OCI-LY7 (cell line): ENCODE measurements at places on chromosomes 11 and 22.
A peak's percentile ranks its signal among the peaks of the same experiment; 100 is the strongest.

GRCh38 chr11:95736809-95737208 is 52.8 kb downstream of the FAM76B start:
- DNase-seq = no peak

- no peak for DNase-seq
These were observed 59.7 kb upstream of the CYP2D6 start for GRCh38 chr22:42190274-42190673.

DNA sequence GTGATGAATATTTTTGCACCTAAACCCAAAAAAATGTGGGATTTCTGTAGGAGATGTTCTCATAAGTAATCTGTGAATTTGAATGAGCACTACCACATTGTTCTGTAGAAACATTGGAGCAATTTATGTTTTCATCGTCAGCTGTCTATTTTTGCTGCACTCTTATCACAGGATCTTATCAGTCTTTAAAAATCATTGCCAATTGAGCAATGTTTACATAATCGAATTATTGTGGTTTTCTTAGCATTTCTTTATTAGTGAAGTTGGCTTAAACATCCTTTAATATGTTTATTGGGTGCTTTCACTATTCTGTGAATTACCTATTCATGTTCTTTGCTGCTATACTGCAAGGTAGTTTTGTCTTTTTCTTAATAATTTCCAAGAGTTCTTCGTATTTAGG is 37.8 kb downstream of the C11orf96 start:
- DNase-seq = no peak

DNA sequence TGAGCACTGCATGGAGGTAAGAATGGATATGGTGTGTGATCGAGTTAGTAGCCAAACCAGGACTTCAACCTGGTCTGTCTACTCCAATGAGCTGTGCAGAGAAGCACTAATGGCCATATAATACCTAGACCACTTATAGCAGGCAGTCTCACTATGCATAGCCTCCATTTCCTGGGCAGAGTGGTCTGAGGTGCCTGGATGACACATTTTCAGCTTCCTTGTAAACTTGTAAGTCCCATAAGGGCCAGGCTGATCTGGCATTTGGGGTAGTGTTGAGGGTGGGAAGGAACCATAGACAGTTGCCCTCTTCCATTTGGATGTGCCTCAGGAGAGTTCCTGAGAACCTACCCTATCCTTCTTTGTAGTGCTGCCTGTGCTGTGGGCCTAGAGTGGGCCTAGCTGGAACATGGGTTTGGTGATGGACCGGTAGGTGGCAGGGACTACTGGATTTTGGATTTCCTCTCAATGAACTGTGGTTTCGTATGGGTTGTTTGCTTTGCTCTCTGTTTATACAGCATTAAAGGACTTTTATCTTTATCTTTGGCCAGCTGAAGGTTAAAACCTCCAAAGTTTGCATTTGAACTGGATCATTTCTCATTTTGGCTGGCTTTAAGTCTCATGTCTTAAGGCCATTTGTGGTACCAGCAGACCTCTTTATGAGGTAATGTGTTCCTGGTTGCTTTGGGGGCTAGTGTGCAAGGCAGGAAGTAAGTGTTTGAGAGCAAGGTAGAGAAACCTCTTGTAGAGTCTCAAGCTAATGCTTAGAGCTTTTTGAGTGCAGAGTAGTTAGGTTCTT is 86.9 kb downstream of the STIM1 start:
- DNase-seq = peak; percentile 42

DNA sequence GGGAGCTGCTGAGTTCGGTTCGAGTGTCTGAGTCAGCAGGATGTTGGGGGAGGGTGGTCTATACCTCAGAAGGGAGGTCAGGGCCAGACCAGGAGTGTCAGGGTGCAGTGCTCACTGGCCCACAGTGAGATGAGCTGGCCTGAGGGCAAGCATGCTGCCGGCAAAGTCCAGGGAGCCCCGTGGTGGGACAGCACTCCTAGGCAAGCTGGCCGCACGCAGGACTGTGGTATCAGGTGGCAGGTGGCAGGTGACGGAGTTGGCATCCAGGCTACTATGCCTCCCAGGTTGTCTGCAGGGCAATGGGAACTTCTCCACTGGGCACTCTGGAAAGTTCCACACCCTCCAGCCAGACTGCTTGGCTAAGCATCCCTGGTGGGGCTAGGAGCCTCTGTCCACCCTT is 4.8 kb downstream of the FGF3 start:
- DNase-seq = no peak
